ENCODE measurements at places on chromosomes 3 and 15.

GRCh38 chr3:186669378-186670084 is 3.7 kb downstream of the HRG start:
- DNase-seq, result no peak

DNA sequence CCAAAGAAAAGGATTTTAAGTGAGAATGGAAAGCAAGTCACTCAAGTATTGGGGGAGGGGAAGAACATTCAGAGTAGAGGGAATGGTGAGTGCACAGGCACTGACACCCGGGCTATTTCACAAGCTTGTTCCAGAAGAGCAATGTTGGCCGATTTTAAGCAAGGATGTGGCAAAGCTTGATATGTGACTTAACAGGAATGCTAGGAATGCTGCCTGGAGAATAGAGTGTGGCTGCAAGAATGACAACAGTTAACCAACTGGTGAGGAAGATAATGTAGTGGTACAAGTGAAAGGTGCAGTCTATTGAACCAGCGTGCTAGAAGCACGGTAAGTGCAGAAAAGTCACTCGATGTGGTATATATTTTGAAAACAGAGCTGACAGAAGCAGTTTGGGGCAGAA is 6.2 kb upstream of the CCDC80 start:
- no peak for DNase-seq

DNA sequence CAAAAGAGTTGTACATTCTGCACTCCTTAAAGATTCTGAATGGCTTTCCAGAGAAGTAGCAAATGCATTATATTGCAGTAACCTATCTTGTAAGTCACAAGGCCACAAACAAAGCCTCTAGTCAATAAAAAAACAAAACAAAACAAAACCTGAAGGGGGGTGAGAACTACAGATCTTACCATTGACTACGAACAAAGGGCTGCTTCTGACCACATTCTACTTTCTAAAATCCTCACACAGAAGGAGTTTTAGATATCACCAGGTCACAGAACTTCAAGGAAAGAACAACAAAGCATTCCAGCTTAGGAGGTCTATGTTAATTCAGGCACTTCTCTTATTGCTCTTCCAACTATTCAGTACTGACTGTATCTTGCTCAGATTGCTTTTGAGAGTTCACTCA is 343.0 kb downstream of the ZBTB20 start:
- no peak for DNase-seq

DNA sequence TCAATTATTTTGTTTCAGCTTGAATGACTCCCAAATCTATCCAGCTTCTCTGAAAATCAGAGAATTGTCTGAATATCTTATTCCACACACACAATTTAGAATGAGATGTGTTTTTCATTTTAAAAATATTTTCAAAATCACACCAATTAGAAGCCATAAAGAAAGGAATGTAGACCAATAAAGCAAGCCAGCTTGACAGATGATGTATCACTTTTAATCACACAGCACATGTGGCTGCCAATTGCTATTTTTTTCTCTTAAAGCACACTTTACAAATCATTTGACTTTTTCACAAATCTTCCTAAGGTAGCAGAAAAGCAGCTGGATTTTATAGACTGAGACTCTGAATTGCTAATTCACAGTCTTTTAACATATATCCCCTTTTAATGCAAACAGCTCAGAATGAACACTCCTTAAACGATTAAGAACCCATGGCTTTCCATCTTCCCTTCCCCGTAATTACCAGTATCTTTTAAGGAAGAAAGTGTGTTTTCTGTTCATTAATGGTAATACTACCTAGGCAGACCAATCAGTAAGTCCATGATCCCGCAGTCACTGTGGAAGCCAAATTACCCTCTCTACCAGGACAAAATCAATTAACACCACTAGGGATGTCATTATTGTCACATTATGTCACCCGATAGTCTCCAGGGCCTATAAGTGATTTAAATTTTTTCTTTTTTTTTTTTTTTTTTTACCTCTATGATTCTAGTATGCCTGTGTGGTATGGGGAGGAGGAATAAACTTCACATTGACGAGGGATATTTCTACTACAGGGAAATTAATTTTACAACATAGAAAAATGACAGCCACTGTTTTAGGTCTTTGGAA is 250.0 kb upstream of the VEPH1 start:
- no peak for DNase-seq

DNA sequence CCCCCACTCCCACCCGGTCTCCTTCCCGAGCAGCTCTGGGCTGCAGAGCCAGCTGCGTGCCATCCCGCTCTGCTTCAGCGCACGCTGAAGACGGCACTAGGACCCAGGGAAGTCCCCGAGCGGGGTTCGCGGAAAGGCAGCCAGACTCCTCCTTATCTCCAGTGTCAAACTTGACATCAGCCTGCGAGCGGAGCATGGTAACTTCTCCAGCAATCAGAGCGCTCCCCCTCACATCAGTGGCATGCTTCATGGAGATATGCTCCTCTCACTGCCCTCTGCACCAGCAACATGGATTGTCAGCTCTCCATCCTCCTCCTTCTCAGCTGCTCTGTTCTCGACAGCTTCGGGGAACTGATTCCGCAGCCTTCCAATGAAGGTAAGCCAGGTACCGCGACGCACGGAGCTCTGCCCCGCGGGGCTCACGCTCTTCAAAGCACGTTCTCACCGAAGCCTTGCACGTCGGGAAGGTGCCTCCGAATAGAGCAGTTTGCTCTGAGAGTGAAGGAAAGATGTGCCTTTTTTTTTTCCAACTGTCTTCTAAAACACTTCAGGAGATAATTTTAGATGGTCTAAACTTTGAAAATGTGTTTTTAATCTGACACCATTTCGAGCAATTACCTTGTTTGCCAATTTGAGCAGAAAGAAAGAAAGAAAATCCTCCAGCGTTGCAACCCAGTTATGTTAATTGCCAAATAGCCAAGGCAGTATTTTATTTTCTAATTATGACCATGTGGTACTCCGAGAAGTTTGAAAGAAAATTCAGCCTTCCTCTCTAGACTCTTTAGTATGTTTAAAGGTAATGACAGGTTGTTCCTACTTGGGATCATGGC is at the start of gene EPHA3:
EPHA3 (plus strand) TSS at position 161 of the 830 bp plus-strand sequence; CDS start at position 289, 128 bp downstream.
- DNase-seq, result no peak

- no peak for DNase-seq
Observed at GRCh38 chr3:60076331-60076730, 1026.5 kb upstream of the CFAP20DC start.

DNA sequence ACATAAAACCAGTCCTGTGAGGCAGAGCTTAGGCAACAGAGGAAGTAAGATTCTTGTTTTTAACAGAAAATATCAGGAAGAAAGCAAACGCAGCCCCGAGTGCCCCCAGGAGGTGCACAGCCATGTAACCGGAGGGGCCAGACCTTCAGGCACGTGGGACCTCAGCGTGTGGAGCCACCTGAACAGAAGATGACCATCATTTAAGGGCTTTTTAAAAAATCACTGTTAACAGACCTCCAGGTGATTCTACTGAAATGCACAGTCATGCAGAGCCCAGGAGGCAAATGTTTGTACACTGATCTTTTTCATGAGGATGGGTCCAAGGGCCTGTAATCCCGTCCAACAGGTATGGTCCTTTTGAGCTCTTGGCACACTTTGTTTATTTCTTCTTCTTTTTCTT is 38.8 kb downstream of the SPG21 start:
- no peak for DNase-seq

GRCh38 chr15:63372018-63372705 is 9.5 kb downstream of the CA12 start:
- DNase-seq, result no peak

- no peak for DNase-seq
Observed at GRCh38 chr3:25381083-25381482, 47.0 kb upstream of the RARB start.

GRCh38 chr3:188153437-188154013 is 432 bp upstream of the LPP start:
- peak; percentile 22 for DNase-seq

DNA sequence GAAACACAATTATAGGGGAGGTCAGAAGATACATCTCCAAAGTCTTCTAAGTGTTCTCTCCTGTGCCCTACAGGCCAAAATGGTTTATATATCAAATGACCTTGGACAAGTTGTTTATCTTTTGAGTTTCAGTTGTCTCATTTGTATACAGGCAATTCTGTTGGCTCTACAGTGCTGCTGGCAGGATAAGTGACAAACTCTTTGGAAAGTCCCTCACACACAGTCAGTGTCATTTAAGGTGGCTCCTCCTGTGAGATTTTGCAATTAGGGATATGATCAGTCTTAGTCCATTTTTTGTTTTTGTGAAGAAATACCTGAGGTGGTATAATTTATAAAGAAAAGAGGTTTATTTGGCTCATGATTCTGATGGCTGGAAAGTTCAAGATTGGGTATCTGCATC is 1035.8 kb upstream of the CFAP20DC start:
- no peak for DNase-seq

DNA sequence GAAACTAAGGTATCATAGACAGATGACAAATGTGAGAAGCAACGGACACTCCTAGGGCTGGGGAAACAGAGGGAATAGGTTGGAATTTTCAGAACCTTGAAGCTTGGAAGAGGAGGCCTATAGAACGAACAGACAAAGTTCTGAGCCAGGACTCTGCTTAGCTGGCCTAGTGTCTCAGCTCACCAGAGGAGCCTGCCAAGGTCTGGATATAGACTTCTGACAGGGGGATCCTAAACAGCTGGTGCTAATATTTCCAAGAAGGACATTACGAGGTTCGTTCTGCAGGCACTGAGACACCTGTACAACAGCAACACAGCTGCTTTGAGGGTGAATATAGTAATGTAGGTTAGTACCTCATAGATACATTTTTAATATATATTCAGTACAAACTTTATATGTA is 266.3 kb downstream of the CHL1 start:
- DNase-seq, result no peak

GRCh38 chr3:148735597-148735996 is 37.9 kb downstream of the AGTR1 start:
- DNase-seq, result no peak

GRCh38 chr3:140943781-140944552 is 2.3 kb downstream of the SLC25A36 start:
- DNase-seq, result no peak

- DNase-seq, result no peak
Observed at GRCh38 chr15:28086175-28086703, 12.9 kb downstream of the OCA2 start.

Data from NCI-H2227 treated with DMSO at 0.1 percent for 48 hours (cell line).